ENCODE measurements at places on chromosomes 6 and 20.
A peak's percentile ranks its signal among the peaks of the same experiment; 100 is the strongest.

DNA sequence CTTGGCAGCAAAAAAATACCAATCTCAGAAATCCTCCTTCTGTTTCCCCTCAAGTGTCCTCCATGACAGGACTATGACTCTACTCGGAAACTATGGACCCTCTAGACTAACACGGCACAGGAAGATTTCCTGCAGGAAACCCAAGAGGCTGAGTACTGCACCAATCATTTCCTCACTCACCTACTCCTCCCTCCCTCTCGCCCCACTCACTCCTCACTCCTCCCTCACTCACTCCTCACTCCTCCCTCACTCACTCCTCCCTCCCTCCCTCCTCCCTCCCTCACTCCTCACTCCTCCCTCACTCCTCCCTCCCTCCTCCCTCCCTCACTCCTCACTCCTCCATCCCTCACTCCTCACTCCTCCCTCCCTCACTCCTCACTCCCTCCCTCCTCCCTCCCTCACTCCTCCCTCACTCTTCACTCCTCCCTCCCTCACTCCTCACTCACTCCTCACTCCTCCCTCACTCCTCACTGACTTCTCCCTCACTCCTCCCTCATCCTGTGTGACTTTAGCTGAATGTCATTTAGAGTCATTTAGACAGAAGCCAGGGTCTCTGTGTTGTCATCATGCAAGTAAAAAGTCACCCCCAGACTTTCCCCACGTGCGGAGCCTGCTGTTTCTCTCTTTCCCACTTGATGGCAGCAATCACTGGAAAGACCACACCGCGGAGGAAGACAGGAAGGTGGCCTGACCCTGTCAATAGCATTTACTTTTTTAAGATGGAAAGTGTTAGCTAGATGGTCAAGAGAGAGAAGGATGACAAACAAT lies 226.8 kb upstream of the PDE10A start:
- DNase-seq, result peak; percentile 75

- DNase-seq, result no peak
Observed at GRCh38 chr20:35490736-35491181, 35.4 kb downstream of the CEP250 start.

- no peak for DNase-seq
Observed at GRCh38 chr6:108575905-108576494, 15.3 kb downstream of the FOXO3 start.

DNA sequence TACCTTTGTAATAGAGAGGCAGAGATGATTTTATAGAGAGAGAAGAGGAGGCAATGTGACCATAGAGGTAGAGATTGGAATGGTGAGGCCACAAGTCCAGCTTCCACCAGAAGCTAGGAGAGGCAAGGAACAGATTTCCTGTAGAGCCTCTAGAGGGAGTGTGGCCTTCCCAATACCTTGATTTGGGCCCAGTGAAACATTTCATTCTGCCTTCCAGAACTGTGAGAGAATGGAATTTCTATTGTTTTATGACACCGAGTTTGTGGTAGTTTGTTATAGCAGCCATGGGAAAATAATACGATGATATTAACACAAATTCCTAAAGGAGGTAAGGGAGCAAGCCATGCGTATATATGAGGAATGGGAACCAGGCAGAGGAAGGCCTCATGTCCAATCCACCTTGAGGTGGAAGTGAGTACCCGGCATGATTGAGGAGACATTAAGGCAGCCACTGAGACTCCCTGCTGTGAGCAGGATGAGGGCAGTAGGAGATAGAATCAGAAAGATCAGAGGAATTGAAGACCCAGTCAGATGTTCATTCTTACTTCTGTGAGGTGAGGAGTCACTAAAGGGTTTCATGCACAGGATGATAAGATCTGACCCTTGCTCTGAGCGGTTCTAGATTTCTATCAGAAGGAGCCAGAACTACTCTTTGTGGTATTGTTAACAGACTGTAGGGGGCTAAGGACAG lies 636.3 kb upstream of the IMPG1 start:
- no peak for DNase-seq

- DNase-seq, result peak; percentile 88
Observed at GRCh38 chr20:11274141-11274594, 600.4 kb upstream of the JAG1 start.

DNA sequence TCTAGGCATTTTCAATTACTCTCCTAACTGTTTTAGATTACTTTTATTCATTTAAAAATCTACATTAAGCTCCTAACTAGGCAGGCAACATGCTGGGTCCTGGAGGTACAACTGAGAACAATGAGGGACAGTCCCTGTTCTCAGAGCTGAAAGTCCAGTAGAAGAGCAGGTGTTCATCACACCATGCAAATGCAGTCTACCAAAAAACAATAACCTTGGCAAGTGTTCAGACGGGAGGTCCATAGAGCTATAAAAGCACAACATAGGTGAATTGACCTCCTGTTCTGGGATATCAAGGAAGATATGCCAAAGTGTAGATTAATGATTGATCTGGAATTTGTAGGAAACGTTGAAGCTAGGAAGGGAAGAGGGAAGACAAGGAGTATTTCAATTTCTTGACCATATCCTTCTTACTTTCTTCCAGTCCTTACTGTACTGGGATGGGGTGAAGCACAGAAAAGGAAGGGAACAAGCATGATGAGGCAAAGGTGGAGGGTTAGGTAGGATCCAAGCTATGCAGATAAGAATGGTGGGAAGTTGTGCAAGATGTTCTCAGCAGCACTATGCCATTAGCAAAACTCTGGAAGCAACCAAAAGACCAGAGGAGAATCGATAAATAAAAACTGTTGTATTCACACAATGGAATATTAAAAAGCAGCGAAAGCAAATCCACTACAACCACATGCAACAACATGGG lies 485.7 kb upstream of the JARID2 start:
- DNase-seq, result no peak

DNA sequence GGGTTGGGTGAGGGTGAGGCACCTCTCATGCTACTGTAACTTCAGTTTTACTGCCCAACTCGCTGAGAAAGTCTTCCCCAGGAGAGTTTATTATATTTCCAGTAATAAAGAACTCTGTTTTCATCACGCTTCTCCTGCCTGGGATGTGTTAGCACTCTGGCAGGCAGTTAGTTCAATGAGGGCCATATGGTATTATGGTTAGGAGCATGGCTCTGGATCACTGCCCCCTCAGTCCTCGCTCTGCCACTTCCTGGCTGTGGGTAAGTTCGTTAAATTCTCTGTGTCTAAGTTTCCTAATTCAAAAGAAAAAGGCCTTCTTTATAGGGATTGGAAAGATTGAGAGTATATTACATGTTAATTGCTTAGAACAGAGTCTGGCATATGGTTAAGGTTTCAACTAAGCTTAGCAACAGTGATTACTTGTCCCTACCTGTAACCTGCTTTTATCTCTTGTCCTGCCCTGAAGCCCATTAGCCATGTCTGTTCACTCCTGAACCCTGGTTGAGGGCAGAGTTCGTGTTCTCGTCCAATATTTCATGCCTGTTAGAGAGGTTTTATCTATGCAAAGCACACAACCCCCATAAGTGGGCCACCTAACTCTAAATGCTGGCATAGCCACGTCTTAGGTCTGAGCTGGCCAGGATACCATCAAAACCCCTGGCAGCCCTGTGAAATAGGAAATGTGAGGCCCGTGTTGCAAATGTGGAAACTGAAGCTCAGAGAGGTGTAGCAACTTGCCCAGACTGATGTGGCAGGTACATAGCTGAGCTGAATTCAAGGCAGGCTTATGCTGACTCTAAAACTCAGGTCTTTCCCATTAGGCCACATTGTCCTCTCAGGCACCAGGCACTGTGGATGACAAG lies 342.5 kb upstream of the JARID2 start:
- no peak for DNase-seq

Measured in eye (tissue), 1 donor.